ENCODE measurements at places on chromosomes 11 and 22.
A peak's percentile ranks its signal among the peaks of the same experiment; 100 is the strongest.

DNA sequence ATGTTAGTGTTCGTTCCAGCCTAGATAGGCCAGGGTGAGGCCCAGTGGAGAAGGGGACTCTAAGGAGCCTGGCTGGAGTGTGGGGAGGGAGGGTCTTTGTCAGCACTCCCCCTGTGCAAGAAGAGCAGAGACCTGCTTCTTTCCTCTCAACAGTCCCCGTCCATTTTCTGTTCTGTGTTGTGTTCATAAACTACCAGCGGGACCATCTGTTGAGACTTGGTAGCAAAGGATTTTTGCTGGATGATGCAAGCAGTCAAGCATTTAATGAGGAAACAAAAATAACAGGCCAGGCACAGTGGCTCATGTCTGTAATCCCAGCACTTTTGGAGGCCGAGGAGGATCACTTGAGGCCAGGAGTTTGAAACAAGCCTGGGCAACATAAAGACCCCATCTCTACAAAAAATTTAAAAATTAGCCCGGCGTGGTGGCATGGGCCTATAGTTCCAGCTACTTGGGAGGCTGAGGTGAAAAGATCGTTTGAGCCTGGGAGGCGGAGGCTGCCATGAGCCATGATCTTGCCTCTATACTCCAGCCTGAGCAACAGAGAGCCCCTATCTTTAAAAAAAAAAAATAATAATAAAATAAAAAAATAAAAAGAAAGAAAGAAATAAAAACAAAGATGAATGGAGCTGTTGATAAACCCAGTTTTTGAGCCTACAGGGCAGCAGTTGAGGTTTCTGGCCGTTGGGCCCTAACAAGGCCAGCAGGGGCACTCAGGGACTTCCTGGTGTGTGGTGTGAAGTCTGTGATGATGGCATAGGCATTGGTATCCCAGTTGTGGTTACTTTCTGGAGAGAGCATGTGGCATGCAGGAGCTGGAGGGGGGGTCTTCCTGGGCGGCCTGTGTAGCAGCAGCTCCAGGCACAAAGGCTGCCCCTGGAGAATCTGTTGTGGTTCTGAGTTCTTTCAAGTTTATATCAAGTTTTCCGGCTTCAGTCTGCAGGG is 1.7 kb upstream of the TXNRD2 start:
- DNase-seq = no peak

DNA sequence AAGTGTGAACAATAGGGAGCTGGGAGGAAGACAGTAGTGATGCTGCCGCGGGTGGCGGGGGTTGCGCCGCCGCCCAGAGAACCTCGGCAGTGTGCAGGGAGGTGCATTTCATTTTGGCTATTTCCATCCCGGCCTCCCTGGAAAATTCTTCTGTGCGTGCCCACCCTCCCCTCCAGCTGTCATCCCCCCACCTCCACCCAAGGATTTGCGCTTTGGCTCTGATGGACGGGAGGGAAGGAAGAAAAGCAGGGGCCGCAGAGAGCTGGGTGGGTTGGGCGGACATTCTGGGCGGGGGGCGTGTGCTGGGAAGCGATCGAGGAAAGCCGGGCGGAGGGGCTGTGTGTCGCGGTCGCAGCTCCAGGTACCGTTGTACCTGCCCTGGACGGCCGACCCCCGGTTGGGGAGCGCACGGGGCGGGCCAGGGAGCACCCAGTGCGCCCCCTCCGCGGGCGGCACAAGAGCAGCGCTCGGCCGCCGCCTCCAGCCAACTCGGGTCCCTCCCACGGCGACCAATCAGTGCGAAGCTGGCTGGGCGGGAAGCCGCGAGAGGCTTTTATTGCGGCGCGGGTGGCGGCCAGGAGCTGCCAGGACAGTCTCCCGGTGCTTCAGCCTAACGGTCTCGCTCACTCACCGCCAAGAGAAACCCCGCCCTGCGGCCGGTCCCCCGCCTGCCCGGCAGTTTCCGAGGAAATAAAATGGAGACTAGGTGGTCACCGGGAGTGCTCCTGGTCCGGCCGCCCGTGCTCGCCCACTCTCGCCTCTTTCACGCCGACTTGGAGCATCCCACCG is 1.6 kb downstream of the NCAM1 start:
- no peak for DNase-seq

DNA sequence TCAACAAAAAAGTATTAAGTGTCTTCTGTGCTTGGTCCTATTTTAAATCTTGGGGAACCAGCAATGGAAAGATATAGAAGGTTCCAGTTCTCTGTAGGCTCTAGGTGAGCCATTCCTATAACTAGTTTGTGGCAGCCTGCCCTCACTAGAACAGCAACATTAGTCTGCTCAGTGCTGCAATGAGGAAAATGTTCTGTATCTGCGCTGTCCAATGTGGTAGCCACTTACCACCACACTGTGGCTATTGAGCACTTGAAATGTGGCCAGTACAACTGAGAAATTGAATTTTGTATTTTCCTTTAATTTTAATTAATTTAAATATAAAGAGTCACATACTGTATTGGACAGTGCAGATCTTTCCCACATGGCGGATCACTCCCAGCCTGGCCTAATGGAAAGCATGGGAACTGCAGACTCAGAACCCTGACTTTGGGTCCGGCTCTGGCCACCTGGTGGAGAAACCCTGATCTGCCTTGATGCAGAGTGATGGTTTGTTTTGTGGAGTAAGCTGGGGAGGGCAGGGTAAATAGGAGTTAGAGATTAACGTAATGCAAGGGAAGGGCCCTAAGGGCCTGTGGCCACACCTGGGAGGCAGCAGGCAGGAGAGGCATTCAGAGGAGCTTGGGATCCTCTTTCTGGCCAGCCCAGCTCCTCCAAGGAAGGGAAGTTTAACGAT is 101.0 kb downstream of the ME3 start:
- peak; percentile 82 for DNase-seq

DNA sequence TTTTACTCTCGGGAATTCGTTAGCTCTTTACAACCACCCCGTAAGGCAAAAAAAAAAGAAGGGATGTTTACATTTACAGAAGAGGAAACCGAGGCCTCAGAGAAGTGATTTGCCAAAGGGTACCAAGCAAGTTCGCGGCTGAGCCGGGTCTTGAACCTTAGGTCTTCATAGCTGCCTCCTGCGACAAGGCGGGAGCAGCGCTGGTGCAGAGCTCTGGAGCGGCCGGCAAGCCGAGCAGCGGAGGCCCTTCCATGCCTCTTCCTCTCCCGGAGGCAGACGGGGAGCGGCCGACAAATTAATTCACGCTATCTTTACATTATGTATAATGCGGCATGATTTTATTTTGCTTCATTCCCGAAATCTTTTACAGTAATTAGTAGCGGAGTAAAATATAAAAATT is 536.3 kb downstream of the INSC start:
- no peak for DNase-seq

GRCh38 chr11:69950621-69951020 is 127.5 kb upstream of the ANO1 start:
- DNase-seq = no peak

Data from iPS DF 6.9 (cell line).